ENCODE measurements at places on chromosomes 2 and 18.

- DNase-seq, result no peak
These were observed 112.4 kb upstream of the GATA6 start for GRCh38 chr18:22056950-22057349.

GRCh38 chr2:186611526-186611925, 21.7 kb downstream of the ITGAV start:
- DNase-seq, result no peak

DNA sequence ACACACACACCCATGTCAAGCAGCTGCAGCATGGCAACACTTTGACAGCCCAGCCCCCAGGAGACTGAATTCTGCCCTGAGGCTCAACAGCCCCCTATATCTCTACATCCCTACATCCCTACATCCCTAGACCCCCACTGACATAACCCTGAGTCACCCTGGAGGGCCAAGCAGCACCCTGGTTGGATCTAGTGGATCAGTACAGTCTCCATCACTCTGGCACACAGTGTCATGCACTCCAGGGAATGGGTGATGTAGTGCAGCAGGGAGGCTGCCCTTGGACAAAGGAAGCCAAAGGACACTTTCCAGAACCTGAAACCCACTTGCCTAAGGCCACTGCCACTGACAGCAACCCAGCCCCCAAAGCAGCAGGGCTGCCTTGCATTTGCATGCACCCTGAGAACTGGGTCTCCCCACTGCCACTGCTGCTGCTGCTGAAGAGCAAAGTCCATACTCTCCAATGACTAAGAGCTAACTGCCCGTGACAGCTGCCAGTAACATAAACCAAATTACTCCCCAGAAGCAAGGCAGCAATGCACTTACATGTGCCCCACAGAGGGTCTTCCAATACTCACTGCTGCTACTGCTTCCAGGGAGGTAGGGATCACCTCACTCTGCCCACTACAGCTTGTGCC, 681.6 kb upstream of the KLHL29 start:
- no peak for DNase-seq

DNA sequence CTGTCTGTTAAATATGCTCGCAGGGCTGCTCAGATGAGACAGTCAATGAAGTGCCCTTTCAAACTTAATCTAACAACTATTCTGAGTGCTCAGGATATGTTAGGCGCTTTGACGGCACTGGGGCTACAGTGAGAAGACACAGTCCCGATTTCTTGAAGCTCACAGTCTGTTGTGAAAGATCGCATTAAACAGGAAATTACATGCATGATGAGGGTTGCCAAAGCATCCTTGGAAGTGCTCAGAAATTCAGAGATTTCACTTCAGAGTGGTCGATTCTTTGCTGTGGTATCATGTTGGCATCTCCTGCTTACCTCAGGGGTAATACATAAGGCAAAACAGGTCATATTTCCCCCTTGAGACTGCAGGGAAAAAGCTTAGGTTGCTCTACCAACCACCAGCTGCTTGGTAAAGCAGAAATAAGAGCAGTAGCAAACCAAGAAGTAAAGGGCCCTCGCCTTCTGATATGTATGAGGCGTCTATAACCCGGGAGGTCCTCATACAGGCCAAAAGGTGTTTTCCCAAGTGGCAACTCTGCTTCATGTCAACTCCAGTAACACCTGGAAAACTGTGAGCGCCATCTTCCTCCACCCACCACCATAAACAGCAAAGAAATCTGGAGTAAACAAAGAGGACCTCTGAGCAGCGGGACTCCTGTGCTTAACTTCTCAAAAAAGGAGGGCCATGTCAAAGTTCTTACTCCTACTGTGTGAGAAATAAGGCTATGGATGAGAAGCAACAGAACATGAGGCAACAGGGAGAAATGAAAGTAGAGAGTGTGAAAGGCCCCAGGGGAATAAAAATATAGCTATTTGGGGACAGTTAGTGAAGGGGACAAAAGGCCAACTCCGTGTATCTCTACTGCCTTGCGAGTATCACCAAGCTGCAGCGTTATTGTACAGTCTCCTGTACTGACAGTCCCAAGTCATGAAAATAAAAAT, 79.3 kb downstream of the CLHC1 start:
- no peak for DNase-seq

- DNase-seq, result no peak
These were observed 17.6 kb downstream of the SLC39A10 start for GRCh38 chr2:195674491-195675221.

DNA sequence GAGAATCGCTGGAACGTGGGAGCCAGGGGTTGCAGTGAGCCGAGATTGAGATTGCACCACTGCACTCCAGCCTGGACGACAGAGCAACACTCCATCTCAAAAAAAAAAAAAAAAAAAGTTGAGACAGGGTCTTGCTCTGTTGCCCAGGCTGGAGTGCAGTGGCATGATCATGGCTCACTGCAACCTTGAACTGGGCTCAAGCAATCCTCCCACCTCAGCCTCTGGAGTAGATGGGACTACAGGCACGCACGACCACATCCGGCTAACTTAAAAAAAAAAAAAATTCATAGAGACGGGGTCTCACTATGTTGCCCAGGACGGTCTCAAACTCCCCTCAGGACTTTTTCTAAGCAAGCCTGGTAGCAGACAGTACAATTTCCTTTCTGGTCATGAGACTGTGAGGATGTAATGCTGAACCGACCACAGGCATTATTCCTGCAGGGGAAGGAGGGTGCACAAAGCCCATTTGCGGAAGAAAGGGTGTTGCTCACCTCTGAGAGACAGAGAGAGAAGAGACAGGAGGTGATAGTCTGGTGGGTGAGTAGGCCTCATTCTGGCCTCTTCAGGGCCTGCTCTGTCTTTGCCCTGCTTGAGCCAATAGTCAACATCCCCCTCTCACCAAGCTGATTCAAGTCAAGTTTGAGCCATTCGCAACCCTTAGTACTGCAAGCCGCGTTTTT, 205.3 kb downstream of the ZFP36L2 start:
- no peak for DNase-seq

DNA sequence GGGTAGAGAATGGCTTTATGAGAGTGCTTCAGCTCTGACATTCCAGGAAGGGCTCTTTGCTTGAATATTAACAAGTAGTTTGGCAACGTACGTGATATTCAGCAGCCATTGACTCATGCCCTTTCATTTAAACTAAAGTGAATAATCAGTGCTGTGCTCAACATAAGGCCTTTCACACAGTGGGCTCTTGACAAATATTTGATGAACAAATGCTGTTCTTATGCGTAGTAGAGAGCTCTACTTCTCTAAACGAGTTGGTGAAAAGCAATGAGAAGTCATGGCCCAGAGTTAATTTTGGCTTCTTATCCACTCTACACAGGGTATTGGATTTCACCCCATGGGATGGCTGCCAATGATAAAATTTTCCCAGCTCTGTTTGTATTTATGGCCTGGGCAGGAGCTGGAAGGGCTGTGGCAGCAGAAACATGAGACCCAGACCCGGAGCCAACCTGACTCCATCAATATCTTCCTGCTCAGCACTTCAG, 338.9 kb downstream of the CCDC85A start:
- peak; percentile 20 for DNase-seq

DNA sequence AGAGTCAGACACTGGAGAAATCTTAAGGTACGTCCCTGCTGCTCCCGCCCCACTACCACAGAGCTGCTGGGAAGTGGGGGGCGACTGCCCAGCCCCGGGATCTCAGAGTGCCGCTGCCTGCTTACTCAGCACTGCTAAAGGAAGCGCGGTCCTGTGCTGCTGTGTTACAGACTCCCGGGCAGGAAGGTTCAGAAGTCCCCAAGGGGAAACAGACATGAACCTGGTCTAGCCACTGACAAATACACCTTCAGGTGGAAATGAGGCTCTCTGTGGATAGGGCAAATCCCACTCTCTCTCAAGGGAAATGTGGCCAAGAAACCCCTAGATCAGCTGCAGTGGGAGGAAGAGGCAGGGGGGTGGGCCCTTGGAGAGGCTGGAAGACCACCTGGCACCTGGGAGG, 13.7 kb downstream of the MTERF4 start:
- DNase-seq, result no peak

DNA sequence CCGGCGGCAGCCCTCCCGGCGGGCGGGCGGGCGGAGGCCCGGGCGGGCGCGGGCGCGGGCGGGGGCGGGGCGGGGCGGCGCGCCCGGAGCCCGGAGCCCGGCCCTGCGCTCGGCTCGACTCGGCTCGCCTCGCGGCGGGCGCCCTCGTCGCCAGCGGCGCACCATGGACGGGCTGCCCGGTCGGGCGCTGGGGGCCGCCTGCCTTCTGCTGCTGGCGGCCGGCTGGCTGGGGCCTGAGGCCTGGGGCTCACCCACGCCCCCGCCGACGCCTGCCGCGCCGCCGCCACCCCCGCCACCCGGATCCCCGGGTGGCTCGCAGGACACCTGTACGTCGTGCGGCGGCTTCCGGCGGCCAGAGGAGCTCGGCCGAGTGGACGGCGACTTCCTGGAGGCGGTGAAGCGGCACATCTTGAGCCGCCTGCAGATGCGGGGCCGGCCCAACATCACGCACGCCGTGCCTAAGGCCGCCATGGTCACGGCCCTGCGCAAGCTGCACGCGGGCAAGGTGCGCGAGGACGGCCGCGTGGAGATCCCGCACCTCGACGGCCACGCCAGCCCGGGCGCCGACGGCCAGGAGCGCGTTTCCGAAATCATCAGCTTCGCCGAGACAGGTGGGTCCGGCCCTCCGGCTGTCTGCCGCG, at the start of gene INHBB:
TSS of gene INHBB (plus strand) at position 111 of the 641 bp plus-strand sequence. CDS start at position 164, 53 bp downstream.
- no peak for DNase-seq

GRCh38 chr18:76708071-76708721, 114.2 kb upstream of the ZNF236 start:
- no peak for DNase-seq

- DNase-seq, result no peak
These were observed 82.1 kb downstream of the ACSL3 start for GRCh38 chr2:222942977-222943376.

GRCh38 chr2:85605406-85606115, 3.1 kb upstream of the TMEM150A start:
- peak; percentile 88 for DNase-seq

DNA sequence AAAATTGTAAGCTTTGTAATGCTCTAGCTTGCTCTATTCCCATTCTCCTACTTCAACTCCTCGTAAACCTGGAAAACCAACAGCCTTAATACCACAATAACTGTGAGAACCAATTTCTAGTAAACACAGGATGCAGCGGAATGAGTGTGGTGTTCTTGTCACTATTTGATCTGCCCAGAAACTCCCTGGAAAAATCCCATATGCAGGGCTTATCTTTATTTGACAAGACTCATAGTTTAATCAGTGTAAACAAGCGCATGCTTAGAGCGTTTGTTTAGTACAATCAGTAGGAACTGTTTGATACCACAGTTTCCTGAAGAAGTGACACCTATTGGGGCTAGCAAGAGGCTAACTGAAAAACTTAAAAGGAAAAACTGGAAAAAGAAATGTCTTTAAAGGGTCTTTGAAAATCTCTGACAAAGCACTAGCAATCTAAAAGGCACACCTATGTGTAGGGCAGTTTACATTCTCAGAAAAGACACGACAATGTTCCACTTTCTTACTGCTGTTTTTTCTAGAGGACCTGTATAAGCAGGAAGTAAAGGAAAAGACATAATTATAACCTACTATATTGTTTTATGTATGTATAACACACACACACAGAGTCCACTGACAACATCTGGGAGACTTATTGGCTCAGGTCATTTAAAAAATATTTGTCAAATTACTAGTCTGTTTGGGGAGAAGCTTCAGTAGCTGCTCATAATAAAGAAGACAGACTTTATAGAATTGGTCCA, 241.4 kb upstream of the KLHL14 start:
- no peak for DNase-seq

DNA sequence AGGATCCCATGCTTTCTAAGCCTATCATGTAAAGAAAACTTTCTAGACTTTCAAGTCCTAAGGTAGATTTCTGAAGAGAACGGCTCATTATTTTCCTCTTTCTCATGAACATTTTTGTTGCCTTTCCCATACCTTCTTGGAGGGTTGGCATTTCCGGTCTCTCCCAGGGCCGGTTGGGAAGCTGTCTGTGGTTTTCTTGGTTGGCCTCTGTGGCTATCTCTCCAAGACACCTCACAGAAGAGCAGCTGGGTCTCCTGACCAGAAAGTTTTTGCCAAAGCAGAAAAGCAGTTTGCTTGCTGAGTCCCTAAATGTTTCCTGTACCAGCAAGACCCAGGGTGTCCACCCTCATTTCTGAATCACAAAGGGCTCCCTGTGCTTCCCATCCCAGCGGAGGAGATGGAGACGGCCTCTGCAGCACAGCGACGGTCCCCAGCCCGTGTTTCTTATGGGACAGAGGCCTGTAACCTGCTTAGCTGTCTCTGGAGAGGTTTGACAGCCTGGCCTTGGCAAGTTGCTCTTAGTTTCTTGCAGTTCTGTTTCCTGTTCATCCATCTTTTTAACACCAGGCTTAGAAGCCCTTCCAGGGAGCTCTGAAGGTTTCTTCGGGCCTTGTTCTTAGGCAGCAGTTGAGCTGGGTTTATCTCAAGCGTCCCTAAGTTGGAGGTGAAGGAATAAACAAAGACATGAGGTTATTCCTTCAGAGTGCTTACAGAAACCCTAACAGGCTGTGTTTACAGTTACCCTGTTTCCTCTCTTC, 39.8 kb downstream of the GREB1 start:
- peak; percentile 51 for DNase-seq

DNA sequence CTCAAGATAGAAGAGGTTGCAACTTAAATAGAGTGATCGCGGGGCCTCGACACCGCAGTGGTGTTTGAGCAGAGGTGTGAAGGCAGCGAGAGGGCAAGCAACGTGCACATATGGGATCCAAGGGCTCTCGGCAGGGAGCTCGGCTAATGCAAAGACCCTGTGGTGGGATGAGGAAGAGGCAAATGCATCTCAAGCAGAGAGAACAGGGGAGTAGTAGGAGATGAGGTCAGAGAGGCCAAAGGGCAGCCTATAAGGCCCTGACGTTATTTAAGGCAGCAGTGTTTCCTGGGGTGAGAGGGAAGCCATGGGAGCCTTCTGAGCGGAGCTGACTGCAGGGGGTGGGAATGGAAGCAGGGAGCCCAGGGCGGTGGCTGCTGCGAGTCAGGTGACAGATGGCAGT, 74.5 kb downstream of the MRPS9 start:
- DNase-seq, result no peak

DNA sequence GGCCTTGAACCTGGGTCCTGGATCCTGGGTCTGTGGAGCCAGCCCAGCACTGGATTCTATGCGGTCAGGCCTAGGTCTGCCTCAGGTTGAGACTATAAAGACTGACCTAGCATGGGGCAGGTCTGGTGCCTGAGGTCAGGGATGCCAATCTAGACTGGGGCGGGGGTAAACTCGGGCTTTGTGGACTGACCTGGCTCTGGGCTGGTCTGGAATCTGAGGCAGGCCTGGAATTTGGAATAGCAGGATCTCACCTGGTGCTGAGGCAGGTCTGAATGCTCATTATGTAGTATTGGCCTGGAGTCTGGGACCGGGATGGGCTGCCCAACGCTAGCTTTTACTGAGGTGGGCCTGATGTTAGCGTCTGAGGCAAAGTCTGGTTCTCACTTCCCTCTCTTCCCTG, 256.0 kb downstream of the KIAA1328 start:
- DNase-seq, result no peak

- no peak for DNase-seq
These were observed 165.2 kb upstream of the DTNA start for GRCh38 chr18:34544930-34545329.

- peak; percentile 32 for DNase-seq
These were observed 61.4 kb upstream of the ASAP2 start for GRCh38 chr2:9145109-9145751.

DNA sequence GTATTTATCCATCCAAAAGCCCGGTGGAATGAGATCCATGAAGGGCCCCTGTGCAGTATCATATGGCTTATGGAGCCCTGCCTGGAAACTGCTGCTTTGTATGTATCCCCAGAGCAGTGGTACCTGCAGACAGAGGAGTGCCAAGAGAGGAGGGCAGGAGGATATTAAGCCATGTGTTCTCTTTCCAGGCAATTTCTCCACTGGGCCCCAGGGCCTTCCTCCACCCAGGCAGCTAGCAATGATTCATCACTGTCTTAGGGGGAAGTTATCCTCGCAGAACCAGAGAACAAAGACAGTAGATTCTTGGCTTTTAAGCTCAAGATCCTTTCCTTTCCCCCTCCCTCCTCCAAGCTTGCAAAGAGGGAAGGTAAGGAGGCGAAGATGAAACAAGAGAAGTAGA, 98.1 kb downstream of the LRRC30 start:
- DNase-seq, result no peak

Data from HFFc6 (cell line).